NCI-H226 (cell line): ENCODE measurements at places on chromosomes 7 and 10.

GRCh38 chr10:42926843-42927242 is 144.2 kb downstream of the BMS1 start:
- DNase-seq: no peak

GRCh38 chr7:43118313-43118712 is 5.9 kb downstream of the HECW1 start:
- no peak for DNase-seq

- DNase-seq: no peak
Measured at GRCh38 chr10:6202098-6202683, 541 bp upstream of the PFKFB3 start.

- DNase-seq: no peak
Measured at GRCh38 chr10:29099001-29099400, 189.9 kb upstream of the LYZL1 start.

DNA sequence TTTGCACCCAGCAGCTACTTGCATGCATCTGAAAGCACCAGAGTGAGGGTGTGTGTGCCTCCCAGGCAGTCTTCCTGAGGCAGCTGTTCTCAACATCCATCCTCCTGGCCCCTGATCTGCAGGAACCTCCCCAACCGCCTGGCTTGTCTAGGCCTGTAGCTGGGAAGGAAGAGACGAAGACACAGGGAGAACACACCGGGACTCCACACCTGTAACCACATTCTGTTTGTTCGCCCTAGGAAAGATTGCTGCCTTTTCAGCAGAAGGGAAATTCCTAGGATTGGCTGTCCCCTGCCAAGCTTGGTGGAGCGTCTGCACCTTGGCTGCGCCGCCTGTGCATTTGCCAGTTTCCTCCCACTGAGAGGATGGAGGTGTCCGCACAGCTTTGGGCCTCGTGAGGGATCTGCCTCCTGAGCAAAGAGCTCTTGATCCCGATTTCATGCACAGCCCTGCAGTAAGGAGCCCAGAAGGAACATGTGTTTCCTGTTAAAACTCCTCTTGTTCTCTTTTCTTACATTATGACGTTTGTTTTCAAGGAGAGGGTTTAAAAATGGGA is 154.6 kb downstream of the TPST1 start:
- no peak for DNase-seq

- DNase-seq: no peak
Measured at GRCh38 chr10:114920459-114920858, 17.5 kb upstream of the TRUB1 start.

GRCh38 chr10:49165259-49165658 is 22.9 kb downstream of the TMEM273 start:
- DNase-seq: no peak

DNA sequence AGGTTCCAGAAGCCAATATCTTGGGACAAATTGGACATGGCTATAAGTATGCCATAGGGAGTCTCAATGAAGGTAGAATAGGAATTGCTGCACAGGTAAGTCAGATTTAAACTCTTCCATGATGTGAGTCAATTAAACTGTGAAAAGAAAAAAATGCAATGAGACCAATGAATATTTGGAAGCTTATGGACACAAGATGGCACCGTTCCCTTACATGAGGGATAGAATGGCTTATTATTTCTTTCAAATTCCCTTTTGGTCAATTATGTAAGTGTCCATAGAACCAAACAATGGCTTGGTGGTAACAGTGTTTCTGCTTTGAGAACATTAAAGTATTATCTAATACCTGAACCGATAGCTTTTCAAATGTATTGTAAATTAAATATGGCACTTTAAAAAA is 35.6 kb downstream of the ACADSB start:
- no peak for DNase-seq

DNA sequence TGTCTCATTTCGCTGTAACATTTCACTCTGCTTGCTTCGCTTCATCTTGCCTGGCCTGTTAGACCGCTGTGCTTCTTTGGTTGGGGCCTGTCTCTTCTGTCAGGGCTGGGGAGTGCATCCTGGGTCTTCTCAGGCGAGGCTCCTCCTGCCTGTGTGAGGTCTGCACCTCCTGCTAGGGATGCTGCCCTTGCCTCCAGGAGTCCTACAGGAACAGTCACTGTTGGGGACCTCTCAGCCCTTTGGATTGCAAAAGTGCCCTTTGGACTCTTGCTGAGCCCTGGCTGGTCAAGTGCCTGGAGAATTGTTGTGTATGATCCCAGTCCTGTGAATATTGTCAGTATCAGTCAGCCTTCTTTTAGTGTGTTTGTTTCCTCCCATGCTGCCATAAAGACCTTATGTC is 84.1 kb downstream of the MDFIC start:
- no peak for DNase-seq

GRCh38 chr7:55374213-55374612 is 9.1 kb downstream of the LANCL2 start:
- no peak for DNase-seq

GRCh38 chr7:39700932-39701331 is 77.6 kb downstream of the RALA start:
- DNase-seq: no peak

DNA sequence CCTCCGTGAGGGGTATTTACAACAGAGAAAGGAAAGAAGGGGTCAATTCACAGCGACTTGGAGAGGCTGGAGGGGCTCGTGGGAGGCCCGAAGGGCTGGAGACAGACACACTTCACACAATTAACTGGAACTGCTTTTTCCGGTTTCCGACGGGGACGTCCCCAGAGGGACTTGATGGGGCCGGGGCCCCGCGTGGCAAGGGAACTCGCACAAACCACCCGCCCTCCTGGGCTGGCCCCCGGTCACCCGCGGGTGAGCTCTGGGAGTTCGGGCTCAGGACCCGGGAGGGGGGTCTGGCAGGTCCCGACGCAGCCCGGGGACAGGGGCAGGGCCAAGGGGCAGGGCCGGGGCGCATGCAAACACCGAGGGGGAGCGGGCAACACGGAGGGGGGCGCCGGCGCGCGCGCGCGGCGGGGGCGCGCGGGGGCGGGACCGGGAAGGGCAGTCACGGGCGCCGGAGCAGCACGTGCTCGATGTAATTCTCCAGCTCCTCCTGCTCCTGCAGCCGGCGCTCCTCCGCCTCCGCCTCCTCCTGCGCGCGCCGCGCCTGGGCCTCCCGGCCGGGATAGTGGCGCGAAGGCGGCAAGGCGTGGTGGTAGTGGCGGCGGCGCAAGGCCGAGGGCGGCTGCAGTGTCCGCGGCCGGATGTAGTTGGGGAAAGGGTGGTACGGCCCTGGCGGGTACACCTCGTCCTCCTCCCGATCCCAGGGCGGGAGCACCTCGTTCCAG is 2.7 kb downstream of the VGF start:
- peak; percentile 72 for DNase-seq

- DNase-seq: no peak
Measured at GRCh38 chr10:37754538-37755323, 102.7 kb downstream of the ZNF248 start.

GRCh38 chr10:131735577-131735976 is 165.2 kb upstream of the PPP2R2D start:
- no peak for DNase-seq

DNA sequence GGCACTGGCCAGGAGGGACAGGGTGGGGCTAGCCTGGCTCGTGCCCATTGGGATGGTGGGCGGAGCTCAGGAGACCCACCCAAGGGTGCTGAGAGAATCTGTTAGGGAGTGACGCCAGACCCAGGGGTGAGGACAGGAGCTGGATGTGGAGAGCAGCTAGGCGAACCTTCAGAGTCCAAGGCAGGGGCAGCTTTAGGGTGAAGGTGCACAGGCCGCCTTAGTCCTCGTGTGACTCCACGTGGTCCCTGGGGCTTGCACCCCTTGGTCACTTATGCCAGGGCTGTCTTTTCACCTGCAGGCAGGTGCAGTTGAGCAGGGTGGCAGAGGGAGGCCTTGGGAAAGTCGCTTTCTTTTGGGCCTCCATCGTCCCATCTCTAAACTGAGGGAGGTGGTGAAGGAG is 4.3 kb downstream of the RAMP3 start:
- DNase-seq: no peak

GRCh38 chr10:46558392-46559185 is 2.1 kb upstream of the GPRIN2 start:
- no peak for DNase-seq

GRCh38 chr10:48572414-48572813 is 32.5 kb downstream of the ARHGAP22 start:
- DNase-seq: peak; percentile 10

- no peak for DNase-seq
Measured at GRCh38 chr7:101550641-101551541, 78.2 kb downstream of the MYL10 start.

GRCh38 chr10:36504758-36505157 is 620.6 kb upstream of the ANKRD30A start:
- DNase-seq: peak; percentile 7

- DNase-seq: no peak
Measured at GRCh38 chr7:158452331-158452730, 135.3 kb downstream of the PTPRN2 start.

- DNase-seq: no peak
Measured at GRCh38 chr7:37784015-37784414, 64.4 kb upstream of the NME8 start.

DNA sequence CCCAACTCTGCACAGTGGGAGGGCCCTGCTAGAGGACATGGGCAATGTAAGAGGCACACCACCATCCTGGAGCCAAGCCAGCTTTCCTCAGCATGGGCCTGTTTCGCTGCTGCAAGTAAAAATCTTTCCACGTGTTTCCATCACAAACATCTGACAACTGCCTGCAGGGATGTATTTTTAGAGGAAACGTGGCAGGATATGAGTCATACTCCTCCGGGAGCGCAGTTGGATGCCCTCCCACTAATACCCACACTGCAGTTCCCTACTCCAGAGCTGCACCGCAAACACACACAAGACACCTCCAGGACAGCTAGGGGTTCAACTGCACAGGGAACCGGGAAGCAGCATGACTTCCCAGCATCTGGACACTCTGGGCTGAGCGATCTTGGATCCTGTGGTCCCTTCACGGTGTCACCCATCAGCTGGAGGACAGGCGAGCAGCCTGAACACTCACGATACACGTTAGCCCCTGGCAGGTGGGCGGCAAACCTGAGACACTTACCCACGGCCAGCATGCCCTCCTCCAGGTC is 26.1 kb downstream of the PLAC9 start:
- DNase-seq: peak; percentile 94

GRCh38 chr10:119542988-119543813 is 682 bp upstream of the RGS10 start:
- peak; percentile 7 for DNase-seq

DNA sequence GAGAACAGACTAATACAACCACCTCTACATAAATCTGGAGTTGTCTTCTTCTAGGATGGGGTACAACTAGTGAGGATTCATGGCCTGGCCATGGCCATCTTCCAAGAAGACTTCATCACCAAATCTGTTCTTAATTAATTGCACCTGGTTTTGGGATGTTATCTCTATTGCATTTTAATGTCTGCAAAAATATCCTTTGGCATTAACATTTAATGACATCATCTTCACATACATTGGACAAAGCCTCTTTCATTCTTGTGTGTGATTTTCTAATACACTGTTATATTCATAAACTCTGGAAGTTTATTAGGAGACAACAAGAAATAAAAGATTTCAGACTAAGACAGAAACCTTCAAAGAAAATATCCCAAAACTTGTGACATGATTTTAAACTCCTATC is 124.2 kb upstream of the ABCB5 start:
- DNase-seq: no peak

DNA sequence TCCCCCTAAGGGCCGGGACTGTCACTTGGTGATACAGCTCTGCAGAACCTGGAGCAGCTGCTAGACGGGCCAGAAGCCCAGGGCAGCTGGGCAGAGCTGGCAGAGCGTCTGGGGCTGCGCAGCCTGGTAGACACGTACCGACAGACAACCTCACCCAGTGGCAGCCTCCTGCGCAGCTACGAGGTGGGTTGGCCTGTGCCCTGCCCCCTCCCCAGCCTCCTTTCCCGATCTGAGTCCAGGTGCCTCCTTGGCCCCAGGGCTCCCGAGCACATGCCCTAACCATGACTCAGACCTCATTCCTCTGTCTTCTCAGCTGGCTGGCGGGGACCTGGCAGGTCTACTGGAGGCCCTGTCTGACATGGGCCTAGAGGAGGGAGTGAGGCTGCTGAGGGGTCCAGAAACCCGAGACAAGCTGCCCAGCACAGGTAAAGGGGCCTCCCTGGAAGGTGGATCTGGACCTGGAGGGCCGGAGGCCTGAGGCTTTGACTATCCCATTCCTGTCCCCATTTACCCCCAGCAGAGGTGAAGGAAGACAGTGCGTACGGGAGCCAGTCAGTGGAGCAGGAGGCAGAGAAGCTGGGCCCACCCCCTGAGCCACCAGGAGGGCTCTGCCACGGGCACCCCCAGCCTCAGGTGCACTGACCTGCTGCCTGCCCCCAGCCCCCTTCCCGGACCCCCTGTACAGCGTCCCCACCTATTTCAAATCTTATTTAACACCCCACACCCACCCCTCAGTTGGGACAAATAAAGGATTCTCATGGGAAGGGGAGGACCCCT is 6.4 kb downstream of the NFKB2 start:
- peak; percentile 95 for DNase-seq

GRCh38 chr10:103800789-103801540 is 54.4 kb downstream of the SH3PXD2A start:
- DNase-seq: no peak

DNA sequence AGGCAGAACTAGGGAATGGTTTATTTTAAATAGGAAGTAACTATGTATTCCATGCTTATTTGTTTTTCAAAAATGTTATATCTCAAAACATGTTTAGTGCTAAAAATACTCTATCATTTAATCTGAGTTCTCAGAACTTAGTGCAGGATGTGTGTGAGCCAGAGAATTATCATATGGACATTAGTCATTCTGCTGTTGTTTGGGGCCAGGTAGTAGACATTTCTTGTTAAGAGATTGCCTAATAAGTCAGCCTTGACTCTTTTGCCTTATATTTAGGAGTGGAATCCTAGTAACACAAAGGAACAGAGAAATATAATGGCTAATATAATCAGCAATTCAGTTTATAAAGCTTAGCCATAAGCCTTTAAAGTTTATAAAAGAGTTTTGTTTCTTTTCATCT is 149.8 kb downstream of the CCSER2 start:
- DNase-seq: peak; percentile 25

DNA sequence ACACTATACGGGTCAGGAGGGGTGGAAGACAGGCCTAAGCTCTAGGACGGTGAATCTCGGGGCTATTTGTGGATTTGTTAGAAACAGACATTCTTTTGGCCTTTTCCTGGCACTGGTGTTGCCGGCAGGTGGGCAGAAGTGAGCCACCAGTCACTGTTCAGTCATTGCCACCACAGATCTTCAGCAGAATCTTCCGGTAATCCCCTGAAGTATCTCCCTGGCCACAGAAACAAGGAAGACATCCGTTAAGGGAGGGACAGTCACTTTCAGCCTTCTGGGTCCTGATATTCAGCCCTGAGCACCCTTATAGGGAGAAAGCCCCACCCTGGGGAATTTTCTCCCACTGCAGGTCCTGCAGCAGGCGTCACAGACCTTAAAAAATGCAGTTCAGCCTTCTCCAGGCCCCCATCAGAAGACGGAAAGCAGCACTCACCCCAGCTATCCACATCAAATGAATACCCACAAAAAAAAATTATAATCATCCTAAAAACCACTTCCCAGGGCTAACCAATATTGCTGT is 23.2 kb downstream of the PLAC9 start:
- DNase-seq: no peak

- peak; percentile 44 for DNase-seq
Measured at GRCh38 chr7:96304573-96304972, 17.3 kb downstream of the SLC25A13 start.
